COR-L47 (cell line): ENCODE measurements at places on chromosomes 6 and 20.

DNA sequence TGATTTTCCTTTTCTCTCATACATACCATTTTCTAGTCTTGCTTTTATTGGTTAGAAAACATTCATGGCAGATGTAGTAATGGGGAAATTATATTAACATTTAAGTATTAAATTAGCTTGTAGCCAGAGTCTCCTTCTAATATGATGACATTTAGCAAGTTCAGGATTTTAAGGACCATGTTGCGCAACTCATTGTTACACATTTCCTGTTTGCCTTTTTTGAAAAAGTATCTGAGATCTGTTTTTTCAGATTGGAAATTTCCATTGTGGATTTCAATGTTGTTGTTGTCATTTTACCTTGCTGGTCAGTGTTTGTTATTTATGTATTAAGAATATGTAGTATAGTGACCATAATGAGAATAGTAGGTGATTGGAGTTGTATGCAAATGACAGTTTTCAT, 38.7 kb downstream of the CDKAL1 start:
- DNase-seq, result no peak

- no peak for DNase-seq
Observed at GRCh38 chr6:34248198-34248726, 544 bp downstream of the SMIM29 start.

DNA sequence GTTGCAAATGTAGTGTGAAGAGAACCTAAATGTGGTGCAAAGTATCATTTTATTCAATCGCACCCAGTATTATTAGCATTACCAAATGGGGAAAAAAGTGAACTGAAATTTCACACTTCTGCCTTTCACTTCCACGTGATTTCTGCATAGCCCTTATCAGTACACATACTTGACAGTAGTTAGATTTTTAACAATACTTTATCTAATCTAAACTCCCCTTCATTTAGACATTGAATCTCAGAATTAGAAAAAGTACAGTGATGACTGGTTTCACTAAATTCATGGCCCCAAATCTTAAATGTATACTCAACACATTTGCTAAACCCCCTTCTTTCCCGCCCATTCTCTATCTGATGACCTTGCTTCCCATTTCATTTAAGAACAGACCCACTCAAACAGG, 14.3 kb downstream of the STX7 start:
- no peak for DNase-seq

DNA sequence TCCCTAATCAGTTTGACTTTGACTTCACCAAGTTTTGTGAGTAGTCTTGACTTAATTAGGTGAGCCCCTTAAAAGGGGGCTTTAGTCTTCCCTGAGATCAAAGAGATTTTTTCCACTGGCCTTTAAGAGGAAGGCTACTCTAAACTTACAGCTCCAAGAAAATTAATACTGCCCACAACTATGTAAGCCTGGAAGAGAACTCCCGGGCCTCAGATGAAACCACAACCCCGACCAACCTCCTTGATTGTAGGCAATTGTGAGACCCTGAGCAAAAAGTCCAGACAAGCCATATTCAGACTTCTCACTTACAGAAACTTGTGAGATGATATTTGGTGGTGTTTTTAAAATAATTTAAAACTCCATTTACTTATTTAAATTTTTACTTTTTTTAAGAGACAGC, 18.1 kb downstream of the SNX3 start:
- no peak for DNase-seq

DNA sequence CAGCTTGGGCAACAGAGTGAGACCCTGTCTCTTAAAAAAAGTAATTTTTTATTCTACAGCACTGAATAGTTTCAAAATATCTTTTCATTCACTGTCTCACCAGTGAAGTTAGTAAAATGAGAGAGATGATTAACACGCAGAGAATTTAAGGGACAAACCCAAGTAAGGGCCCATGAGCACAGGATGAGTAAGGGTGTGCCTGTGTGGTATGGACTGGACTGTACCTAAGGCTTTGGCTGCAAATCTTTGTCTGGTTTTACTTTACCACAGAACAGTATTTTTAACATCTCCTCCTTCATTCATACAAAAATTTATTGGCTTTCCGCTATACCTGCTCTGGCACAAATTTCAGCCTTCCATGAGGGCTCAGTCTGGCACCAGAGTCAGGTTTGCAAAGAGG, 433.3 kb downstream of the UTRN start:
- no peak for DNase-seq

DNA sequence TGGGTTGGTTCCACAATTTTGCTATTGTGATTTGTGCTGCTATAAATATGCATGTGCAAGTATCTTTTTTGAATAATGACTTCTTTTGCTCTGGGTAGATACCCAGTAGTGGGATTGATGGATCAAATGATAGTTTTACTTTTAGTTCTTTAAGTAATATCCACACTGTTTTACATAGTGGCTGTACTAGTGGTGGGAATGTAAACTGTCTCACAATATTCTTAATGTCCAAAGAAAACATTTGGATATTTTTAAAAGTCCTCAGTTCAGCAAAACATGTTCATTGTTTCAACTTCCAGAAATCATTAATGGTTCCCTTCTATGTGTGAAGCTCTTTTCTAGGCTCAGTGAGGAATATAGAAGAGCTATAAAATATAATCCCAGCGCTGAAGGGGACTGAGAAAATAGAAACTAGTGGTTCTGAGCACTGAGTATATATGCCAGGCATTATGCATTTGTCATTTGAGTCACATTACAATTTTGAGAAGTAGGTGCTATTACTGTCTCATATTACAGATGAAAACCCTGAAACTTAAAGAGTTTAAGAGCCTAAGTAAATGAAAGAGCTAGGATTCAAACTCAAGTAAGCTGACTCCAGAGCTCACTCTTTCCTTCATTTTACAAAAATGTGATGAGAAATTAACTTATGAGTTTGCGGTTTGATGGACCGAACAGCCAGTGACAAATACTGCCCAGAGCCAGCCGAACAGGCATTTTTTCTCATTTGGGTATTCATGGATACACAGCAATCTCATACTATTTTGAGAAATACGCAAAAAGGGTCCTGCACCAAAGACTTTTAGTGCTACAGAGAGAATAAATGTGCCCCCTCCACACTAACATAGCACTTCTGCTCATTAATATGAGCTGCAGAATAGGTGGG, 250.1 kb downstream of the TBX18 start:
- no peak for DNase-seq

DNA sequence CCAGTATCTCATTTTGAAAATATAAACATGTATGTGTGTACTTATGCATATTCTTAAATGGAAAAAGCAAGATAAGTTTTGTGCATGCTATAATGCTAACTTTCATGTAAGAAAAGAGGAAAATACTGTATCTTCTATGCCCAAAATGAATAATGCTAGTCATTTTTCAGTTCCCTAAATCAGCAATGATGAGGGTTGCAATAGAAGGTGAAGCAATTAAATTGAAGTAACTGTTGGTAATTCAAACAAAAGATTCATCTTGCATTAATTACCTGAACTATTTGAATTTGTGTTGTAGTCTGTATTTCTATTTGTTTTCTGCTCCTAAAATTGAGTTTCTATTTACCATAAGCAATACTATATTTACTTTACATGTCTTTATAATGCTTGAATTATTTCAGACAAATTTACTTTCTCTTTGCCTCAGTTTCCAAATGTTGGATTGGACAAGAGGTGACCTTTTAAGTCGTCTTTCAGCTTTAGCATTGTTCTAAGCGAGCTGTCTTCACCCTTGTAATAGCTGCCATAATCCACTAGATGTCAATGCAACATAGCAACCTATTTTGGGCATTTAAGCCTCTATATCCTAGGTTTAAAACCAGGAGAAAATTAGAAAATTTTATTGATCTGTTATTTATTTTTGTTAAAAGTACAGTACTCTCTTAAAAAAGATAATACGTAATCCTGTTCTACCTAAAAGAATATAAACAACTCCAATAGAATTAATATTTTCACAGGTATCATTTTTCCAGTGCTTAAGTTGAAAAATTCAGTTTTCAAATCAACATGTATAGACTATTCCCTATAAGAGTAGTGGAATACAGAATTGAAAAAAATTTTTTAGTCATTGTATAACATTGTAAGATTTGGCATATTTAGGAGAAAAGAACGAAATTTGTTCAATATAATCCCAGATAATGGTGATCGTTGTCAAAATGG, 52.3 kb upstream of the IFNGR1 start:
- no peak for DNase-seq

- peak; percentile 78 for DNase-seq
Observed at GRCh38 chr6:116016846-116017545, 43.7 kb downstream of the FRK start.

DNA sequence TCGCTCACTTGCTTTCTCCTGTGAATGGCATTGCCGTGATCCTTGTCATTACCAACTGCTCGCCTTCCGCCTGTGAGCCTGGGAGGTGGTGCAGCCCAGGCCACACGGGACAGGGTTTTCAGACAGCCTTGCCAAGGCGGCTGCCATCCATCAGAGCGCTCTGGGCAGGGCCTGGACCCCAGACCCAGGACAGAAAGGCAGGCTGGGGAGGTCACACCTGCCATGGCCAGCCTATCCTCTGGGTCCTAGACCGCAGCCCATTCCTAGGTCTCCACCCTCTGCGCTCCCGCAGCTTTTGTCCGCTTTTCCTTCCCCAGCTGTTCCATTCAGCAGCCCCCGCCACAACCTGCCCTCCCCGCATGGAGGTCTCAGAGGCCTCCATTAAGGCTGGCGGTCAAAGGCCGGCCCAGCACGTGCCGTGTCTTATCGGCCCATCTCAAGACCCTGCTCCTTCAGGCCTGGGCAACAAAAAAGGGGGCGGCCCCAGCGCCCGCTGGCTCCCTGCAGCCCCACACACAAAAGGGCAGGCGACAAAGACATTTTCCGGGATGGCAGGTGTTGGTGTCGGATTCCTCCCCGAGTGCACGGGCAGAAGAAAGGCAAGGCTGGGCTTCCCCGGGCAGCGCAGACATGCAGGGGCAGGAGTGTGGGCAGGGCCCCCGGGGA, 28.1 kb downstream of the INSM1 start:
- peak; percentile 66 for DNase-seq

GRCh38 chr6:111565326-111566221, 40.1 kb downstream of the TRAF3IP2 start:
- DNase-seq, result peak; percentile 48

- DNase-seq, result no peak
Observed at GRCh38 chr6:132365281-132365907, 35.9 kb downstream of the MOXD1 start.

GRCh38 chr6:117619178-117619577, 16.9 kb upstream of the GOPC start:
- no peak for DNase-seq

GRCh38 chr6:35558571-35558970, 45.9 kb upstream of the TULP1 start:
- no peak for DNase-seq

DNA sequence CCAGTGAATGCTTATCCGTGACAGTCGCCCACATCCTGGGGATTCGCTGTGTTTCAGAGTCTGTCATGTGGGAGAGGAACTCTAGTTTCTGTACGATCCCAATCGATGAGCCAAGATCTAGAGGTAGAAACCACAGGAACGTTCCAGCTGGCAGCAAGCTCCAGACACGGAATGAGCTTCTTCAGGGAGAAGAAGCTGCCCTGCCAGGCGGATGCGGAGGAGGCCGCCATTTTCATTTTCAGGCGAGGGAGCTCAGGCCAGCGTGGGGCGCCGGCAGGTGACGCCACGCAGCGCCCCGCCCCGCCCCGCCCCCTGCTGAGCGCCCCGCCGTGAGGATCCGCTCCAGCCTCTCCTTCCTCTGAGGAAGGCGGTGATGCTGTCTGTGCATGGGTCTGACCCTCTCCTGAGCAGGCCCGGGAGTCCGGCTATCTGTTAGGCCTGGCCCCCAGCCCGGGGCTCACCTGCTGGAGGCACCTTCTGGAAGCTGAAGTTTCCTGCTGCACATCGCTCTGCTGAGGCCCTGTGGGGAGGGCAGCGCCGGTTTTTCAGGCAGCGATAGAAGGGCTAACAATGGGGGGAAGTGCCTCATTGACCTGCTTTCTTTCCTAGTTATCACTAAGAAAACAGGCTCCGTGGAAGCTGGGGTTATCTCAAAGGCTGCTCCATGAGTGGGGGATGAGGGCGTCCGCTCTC, 147.5 kb downstream of the ERMARD start:
- no peak for DNase-seq

DNA sequence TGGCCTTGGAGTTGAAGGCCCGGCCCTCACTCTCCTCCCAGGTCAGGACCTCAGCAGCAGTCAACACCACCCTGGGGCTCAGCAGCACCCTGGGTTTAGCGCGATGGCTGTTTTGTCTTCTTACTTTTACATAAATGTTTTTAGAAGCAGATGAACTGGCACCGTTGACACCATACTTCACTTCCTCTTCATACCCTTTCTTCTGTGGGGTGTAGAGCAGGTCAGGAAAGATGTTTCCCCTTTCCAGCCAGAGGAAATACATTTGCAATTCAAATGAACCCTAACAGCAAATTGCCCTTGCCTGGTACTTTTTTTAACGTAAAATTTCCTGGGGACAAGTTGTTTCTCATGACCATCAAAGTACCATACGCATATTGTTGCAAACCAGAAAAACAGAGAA, 54.7 kb upstream of the SNX9 start:
- DNase-seq, result no peak

- DNase-seq, result no peak
Observed at GRCh38 chr6:73182021-73182607, 43.2 kb downstream of the KHDC1L start.

- peak; percentile 88 for DNase-seq
Observed at GRCh38 chr6:26196846-26197635, 109.8 kb downstream of the HFE start.

GRCh38 chr6:166055801-166056200, 111.8 kb downstream of the TBXT start:
- no peak for DNase-seq

- DNase-seq, result no peak
Observed at GRCh38 chr20:24756292-24757025, 192.6 kb upstream of the CST7 start.

GRCh38 chr6:99138445-99138844, 190.7 kb upstream of the FBXL4 start:
- DNase-seq, result peak; percentile 22

GRCh38 chr6:163529605-163530004, 115.1 kb downstream of the QKI start:
- DNase-seq, result no peak

DNA sequence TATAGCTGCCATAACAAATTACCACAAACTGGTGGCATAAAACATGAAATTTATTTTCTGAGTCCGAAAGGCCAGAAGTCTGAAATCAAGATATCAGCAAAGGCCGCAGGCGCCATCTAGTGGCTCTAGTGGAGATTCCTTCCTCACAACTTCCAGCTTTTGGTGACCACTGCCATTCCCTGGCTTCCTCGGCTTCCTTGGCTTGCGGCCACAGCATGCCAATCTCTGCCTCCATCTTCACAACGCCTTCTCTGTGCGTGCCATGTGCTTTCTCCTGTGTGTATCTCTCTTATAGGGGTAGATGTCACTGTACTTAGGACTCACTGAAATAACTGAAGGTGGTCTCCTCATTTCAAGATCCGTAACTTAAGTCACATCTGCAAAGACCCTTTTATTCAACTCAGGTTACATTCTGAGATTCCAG, 5.4 kb upstream of the PLAGL1 start:
- DNase-seq, result peak; percentile 52
